Activated T-helper 9 cell treated with anti-CD3 and anti-CD28 coated beads, Interleukin-2, amount 50 U/mL, for 16 hours (primary cell): ENCODE measurements at places on chromosomes 11 and 22.

- no peak for DNase-seq
Observed at GRCh38 chr11:26335903-26336302, 4.0 kb downstream of the ANO3 start.

- no peak for DNase-seq
Observed at GRCh38 chr11:120284272-120284671, 40.8 kb upstream of the TLCD5 start.

- no peak for DNase-seq
Observed at GRCh38 chr22:50396751-50397370, 53.7 kb downstream of the PPP6R2 start.

DNA sequence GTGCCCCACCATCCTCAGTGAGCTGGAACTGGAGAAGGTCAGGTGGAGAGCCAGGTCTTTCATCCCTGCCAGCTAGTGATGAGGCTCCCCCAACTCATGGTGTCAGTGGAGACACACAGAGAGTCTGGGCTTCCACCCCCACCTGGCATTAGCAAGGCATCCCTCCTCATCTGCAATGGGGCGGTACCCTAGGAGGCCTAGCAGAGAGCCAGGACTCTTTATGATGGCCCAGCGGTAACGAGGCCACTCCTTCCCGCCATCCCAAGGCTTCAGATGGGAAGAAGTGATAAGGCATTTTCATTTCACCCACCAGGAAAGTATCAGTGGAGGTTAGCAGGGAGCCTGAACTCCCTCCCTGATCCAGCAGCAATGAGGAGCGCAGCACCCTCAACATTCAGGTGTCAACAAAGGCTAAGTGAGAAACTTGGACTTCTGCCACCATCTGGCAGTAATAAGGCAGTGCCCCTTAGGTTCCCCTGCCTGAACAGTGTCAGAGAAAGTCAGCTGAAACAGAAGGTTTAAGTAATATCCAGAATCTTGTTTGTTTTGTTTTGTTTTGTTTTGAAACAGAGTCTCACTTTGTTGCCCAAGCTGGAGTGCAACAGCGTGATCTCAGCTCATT is 40.5 kb upstream of the FBLN1 start:
- DNase-seq = no peak

- no peak for DNase-seq
Observed at GRCh38 chr11:63813563-63814382, 517 bp downstream of the SPINDOC start.

GRCh38 chr22:31139866-31140716 is at the start of gene PLA2G3:
Gene PLA2G3, minus strand, starts transcription at chr22:31140508. Its CDS starts 154 bp downstream, at chr22:31140354.
- DNase-seq = no peak

DNA sequence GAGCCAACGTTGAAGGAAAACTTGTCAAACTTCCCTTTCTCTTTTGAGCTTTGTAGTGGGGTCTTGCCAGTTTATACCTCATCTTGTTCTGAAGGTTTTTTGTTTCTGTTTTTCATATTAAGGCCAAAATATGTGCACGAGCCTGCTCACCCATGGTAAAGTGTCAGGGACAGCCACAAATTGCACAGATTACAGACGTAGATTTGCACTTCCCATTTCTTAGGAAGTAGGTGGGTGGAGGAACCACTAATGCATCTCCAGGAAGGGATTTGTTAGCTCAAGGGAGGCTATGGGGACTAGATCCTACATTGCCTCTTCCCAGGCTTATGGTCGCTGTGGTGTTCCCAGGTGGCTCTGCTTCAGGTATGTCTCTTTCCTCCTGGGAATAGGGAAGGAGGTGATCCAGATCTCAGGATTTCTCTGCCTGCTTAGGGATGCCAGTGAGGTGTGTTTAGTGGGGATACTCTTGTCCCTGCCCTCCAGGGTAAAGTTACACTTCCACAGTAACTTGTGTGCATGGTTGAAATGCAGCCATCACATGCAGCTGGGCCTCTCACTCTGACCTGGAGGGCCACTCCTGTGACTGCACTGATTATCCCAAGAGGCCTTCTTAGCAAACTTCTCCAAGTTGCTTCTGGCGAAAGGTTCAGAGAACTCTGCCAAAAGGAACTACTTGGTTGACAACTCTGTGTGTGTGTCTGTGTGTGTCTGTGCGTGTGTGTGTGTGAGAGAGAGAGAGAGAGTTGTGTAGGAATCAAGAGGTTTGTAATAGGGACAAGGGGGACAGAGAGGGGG is 9.8 kb downstream of the PPFIBP2 start:
- DNase-seq = no peak

- DNase-seq = no peak
Observed at GRCh38 chr11:133500435-133500834, 31.9 kb downstream of the OPCML start.
